ENCODE measurements at places on chromosomes 7 and 10.

- DNase-seq, result no peak
Measured at GRCh38 chr10:61822781-61823230, 78.7 kb upstream of the ARID5B start.

DNA sequence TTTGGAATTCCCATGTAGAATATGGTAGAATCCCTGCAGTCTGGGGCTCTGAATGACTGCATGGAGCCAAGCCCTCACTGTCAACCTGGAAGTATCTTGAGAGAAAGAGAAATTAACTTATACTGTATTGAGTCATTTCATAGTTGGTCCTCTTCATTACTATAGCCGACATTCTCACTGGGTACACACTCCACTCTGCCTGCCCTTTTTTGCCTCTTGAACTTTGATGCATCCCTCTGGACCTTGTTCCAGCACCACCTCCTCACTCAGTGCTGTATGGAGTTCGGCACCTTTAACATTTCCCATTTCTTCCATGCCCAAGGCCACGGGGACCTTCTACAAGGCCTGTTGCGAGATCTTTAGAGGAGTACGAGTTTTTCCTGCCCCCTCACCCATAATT lies 4.6 kb upstream of the ARHGAP22 start:
- no peak for DNase-seq

GRCh38 chr7:133602291-133602690 lies 349.4 kb downstream of the EXOC4 start:
- no peak for DNase-seq

- peak; percentile 38 for DNase-seq
Measured at GRCh38 chr10:15419279-15419874, 48.3 kb upstream of the FAM171A1 start.

DNA sequence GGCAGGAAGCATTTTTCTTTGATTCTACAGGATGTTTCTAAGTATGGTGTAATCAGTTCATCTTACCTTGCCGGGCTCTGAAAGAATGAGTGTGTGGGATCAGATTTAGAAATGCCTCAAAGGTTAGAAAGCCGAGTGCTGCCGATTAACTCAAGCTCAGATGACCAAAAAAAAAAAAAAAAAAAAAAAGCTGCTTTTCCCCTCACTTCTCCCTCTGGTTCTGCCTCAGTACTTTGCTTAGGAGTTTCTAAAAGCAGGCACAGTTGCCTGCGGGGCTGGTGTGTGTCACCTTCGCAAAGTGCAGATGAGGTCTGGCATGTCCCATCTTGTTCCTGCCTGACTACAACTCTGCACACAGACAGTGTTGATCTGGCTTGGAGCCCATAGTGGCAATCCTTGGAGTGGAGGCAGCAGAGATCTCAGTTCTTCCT lies 47.0 kb downstream of the KIAA1217 start:
- no peak for DNase-seq

- no peak for DNase-seq
Measured at GRCh38 chr10:121668314-121669027, 70.2 kb upstream of the FGFR2 start.

- no peak for DNase-seq
Measured at GRCh38 chr7:27099453-27100370, 2.8 kb downstream of the HOXA2 start.

GRCh38 chr10:30705101-30705624 lies 75.6 kb upstream of the LYZL2 start:
- peak; percentile 51 for DNase-seq

DNA sequence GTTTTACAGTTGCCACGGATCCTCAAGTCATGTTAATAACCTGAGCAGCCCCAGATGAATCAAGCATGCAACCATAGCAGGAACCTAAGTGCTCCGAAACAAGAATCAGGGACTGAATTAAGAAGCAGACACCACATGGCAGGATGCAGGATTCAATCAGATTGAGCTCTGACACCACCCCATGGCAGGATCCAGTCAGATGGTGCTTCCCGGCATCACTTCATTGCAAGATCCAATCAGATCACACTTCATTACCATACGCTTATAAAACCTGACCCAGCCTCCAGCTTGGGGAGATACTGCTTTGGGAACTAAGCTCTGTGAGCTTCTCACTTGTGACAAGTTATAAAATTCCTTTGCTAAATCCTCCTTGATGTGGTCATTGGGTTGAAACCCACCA lies 55.3 kb downstream of the ABCB4 start:
- no peak for DNase-seq

DNA sequence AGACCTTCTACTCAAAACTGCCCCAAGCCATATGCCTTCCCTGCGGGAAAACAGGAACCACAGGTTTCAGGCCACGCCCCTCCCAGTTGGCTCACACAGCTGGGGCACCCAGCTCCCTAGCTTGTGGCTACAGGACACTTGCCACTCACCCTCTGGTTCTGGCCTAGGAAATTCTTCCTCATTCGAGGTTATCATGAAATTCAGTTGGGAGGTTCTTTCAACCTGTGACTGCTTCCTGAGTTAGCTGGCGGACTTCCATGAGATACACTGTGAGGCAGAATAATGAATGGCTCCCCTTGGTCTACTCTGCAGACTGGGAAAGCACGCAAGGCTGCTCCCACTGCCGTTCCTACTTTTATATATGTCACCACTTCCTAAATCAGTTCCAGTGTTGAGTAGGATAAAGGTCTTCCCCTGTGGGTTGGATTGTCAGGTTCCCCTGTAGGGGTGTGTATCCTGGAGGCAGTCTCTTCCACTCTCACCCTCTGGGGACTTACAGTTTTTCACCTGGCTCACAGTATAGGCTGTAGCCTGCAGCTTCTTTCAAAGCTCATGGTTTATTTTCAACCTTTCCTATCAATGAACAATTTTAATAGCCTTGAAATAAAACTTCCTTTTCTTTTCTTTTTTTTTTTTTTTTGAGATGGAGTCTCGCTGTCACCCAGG lies 37.0 kb downstream of the GPR22 start:
- no peak for DNase-seq

DNA sequence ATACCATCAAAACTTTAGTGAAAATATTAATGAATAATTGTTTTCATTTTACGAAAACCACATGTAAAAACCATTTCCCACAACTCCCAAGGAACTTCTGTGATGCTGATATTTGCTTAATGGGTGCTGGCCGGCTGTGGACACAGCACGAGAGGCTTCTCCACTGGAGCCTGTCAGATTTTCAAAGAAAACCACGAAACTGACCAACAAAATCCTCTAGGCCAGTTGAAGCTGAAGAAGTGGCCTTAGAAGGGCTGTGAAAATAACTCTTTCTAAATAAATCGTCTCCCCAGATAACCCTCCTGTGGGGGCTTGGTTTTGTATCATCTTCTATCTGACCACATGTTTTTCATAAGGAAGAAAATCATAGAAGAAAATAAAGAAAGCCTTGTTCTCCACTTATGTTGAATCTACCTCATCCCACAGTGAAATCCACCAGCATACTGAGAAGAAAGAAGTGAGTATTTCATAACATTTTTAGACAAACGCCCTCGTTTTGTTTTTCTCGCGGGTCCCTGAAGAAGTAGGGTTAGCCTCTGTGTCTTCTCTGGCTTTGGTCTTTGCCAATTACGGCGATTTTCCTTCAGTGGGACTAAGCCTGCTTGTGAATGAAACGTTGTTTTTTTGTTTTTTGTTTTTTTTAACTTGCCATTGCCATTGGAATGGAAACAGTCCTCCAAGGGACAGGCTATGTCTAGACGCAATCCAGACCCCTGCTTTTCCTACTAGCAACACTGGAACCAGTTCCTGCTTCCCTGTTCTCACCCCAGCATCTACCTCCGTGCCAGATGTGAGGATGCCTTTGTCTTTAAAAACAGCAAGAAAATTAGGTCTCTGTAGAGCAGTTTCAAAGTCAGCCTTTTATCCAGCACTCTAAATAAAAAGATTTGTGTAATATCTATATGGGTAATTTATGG lies 123.9 kb downstream of the ADAM12 start:
- no peak for DNase-seq

- DNase-seq, result no peak
Measured at GRCh38 chr7:70341446-70341845, 743.2 kb downstream of the AUTS2 start.

GRCh38 chr7:135934651-135935050 lies 42.5 kb downstream of the MTPN start:
- DNase-seq, result no peak

- no peak for DNase-seq
Measured at GRCh38 chr7:24608504-24608903, 35.3 kb downstream of the PALS2 start.

GRCh38 chr10:129809431-129809830 lies 154.6 kb downstream of the EBF3 start:
- no peak for DNase-seq

DNA sequence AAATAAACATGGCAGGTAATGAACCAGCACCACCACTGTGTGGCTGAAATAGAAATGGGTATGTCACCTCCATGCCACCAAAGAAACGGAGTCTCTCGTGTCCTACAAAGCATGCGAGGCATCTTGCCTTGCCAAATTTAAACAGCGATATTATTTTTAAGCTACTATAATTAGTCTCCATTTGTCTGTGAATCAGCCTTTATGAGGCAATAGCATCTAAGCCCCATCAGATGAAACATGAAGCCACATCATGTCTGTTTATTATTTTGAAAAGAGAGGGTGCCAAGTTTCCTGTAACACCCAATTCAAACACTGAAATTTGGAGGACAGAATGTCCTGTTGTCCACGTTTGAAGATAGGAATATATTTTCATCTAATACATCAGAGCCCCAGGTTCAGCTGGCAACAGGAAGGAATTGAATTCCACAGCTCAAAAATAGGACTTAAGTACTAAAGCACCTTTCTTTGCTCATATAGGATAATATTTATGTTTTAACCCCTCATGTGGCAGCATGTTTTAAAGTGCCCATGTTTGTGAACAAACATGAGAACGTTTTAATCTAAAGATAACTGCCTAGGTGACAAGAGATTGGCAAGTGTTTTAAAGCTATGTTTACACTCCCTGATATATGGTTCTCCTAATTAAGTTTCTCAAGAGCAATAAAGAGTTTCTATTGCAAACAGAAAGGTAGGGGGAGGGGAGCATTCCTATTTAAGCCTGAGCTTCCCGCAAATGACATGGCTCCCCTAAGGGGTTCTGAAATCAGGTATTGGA lies 86.8 kb downstream of the SORBS1 start:
- DNase-seq, result no peak

DNA sequence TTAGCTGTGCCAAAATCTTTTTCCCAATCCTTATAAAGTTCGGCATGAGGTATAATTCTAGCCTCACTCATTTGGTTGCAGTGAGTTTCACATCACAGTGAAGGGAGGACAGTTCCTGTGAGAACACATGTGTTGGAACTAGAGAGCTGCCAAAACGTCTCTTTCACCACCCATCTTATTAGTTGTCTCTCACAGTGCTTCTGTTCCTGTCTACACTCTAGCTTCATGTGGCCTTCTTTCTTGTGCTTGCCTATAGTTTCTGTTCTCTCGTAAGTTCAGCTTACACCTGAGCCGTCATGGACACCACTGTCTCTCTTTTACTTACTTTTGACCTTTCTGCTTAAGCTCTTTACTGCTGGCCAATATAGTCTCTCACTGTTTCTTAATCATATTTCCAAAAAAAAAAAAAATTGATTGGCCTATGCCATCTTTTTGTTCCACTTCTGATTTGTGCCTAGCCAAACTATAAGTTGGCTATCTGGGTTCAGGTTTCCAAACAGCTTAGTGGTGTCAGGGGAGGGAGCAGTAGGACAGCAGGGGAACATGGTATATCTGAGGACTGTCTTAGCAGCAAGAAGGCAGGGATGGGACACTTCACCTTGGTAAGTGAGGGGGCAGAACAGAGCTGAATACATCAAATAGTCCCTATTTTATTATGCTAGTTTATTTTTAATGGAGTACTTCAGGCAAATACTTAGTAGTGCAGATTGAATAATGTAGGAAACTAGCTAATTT lies 38.0 kb downstream of the ZNRF2 start:
- DNase-seq, result peak; percentile 51

GRCh38 chr10:102230264-102230860 lies 4.3 kb downstream of the ELOVL3 start:
- peak; percentile 44 for DNase-seq

- DNase-seq, result no peak
Measured at GRCh38 chr7:137633133-137633532, 213.6 kb downstream of the DGKI start.

- DNase-seq, result no peak
Measured at GRCh38 chr7:37000511-37000910, 276.2 kb upstream of the AOAH start.

GRCh38 chr10:93334181-93334580 lies 148.0 kb downstream of the MYOF start:
- DNase-seq, result no peak

DNA sequence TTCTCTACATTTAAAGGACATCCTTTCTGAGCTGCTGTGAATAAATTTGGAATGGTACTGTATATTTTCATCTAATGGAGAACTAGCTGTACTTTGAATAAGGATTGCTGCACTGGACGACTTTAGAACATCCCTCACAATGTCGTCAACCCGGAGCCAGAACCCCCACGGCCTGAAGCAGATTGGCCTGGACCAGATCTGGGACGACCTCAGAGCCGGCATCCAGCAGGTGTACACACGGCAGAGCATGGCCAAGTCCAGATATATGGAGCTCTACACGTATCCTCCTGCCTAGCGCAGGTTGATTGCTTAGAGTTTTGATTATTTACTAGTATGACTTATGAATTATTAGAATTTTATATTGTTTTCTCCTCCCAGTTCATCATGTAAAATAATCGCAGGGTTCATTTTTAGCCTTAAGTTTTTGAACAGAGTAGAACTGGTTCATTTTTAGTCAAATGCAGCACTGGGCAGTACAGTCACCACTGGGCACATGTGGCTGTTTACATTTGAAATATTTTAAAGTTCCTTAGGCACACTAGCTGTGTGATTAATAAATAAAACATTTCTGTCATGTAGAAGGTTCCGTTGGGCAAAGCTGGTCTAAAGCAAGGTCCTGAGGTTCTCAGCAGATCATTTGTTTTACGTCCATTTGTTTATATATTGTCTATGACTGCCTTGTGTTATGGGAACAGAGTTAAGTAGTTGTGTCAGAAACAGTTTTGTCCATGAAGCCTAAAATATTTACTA lies 31.5 kb downstream of the CUL1 start:
- DNase-seq, result no peak

- no peak for DNase-seq
Measured at GRCh38 chr10:130875897-130876472, 435.5 kb downstream of the TCERG1L start.

- DNase-seq, result no peak
Measured at GRCh38 chr7:33559324-33559710, 346.0 kb upstream of the BMPER start.
